ENCODE measurements at places on chromosomes 11 and 22.

GRCh38 chr11:126518071-126518971 is 162.8 kb downstream of the ST3GAL4 start:
- no peak for DNase-seq

DNA sequence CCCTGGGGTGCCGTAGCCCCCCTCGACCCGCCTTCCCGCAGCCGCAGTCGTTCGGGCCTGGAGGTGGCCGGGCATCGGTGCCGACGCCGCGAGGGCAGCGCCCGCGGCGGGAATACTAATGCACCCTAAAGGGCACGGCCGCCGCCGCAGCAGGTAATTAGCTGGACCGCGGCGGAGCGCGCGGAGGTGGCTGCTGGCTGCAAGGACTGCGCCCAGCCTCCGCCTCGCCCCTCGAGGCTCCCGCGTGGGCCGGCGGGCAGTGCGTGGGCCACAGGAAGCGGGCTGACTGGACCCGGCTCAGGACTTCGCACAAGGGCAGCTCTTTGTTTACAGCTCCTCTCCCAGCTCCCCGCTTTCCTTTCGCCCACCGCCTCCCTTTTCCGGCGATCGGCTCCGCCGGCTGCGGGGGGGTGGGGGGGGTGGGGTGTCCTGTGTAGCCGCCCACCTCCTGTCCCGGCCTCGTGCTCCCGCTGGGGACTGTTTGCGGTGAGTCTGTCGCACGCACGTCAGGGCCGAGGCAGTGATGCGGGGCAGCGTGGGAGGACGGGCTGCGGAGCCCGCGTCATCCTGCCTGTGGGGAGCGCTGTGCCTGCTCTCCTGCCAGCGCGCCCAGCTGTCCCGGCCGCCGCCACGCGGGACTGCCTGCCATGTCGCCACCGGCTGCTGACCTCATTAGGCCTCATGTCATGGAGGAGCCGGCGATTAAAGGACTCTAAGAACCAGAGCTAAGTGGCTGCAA is 53.2 kb downstream of the GRIK4 start:
- DNase-seq: peak; percentile 38

- DNase-seq: no peak
These were observed 2.5 kb downstream of the CNIH2 start for GRCh38 chr11:66280428-66280827.

- no peak for DNase-seq
These were observed 1422.9 kb downstream of the TBC1D22A start for GRCh38 chr22:48185071-48186055.

DNA sequence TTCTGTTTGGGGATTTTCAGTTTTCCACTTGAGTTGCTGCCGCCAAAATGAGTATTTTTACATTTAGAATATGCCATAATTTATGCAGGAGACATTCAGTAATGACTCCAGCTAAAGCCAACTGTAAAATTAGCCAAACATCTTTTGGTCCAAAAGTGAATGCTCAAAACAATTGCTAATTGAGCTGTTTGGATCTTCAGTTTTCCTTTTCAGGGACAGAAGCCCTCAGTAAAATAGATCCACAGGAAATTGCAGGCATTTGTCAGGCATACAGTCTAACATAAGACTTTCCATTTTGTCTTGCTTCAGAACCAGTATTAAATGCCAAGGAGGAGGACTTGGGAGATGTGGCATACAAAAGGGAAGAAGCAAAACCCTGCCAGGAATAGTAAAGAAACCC is 524.8 kb upstream of the API5 start:
- no peak for DNase-seq

DNA sequence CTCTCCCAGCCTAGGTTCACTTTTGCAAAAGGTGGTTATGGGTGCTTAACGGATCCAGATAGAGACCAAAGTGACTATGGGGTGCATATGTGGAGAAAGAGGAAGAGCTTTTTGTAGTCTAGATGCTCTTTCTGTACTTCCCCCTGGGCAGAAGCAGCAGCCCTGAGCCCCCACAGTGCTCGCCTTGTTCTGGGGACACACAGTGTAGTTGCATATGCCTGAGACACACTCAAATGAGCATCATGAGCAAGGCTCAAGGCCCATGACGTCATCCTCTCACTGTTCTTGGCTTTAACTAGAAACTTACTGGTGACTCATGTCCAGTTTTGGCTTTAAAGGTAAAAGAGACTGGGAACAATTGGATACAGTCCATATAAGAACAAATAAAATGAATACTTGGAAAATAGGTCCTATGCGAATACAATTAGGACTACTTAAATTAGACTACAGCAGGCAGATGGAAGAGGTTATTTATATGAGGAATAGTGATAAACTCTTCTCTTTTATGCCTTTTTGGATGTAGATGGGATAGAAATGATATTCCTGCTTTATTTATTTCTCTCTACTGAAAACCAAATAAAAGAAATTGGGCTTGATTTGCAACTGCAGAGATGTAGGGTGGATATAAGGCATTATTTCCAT is 20.1 kb upstream of the PEX26 start:
- DNase-seq: peak; percentile 35

- DNase-seq: no peak
These were observed 19.0 kb upstream of the OR52K2 start for GRCh38 chr11:4430051-4430450.

GRCh38 chr11:65637794-65638419 is at the start of gene SIPA1:
SIPA1 (plus strand) TSS chr11:65638101; CDS start chr11:65640922, 2,821 bp downstream.
- peak; percentile 95 for DNase-seq

- DNase-seq: peak; percentile 8
These were observed 48.5 kb downstream of the SVIP start for GRCh38 chr11:22780952-22781593.

- DNase-seq: no peak
These were observed 102.4 kb downstream of the WT1 start for GRCh38 chr11:32332990-32333319.

DNA sequence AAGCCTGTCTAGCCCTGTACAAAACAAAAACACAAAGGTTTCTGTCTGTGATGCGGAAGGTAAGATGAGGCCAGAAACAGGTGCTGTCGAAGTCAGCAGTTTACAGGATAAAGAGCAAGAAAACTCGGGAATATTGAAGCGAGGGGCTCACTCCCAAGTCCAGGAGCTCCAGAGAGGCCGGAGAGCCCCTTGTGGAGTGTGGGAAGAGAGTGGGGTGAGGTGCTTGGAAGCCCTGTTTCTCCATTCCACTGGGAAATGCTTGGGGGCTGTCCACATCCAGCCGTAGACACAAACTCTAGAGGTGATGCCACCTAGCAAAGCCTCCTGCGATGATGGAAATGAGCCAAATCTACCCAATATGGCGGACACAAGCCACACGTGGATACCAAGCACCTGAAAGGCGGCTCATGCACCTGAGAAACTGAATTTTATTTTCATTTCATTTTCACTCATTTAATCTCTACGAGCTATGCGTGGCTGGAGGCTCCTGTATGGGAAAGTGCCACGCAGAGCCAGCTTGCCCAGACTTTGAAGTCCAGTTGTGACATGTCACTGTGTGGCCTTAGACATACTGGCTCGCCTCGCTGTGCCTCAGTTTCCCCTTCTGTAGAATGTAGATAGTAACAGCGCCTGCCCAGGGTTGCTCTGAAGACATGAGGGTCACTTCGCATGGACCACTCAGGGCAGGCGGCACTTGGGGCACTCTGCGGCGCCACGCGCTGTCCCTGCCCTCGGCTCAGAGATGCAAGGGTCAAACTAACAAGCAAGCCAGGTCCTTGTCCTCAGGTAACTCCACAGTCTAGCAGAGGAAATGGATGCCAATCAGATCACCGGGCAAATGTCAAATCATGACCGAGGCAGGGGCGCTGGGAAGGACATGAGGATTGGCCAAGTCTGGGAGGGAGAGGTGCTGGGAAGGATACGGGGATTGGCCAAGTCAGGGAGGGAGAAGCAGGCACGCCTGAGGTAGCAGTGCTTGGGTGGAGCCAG is 684.7 kb downstream of the TBC1D22A start:
- DNase-seq: no peak

- DNase-seq: no peak
These were observed 4.7 kb upstream of the NEAT1 start for GRCh38 chr11:65417702-65418430.

GRCh38 chr22:17194213-17194612 is 25.0 kb downstream of the ADA2 start:
- DNase-seq: no peak

DNA sequence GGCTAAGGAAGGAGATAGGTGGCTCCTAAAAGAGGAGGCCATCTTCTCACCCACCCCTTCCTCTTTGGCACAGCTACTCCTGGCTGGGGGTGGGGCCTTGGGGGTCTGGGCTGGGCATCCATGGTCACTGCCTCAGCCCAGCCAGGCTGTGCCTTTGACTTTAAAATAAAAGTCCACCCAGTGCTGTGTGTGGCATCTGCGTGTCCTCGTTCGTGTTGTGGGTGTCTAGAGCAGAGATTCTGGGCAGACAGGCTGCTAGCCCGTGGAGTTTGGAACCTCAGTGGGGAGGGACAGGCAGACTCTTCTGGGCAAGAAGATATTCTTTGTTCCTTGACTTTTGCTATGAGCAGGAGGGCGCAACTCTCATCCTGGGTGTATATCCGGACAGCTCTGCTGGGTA is 13.1 kb downstream of the RPS6KA4 start:
- no peak for DNase-seq

DNA sequence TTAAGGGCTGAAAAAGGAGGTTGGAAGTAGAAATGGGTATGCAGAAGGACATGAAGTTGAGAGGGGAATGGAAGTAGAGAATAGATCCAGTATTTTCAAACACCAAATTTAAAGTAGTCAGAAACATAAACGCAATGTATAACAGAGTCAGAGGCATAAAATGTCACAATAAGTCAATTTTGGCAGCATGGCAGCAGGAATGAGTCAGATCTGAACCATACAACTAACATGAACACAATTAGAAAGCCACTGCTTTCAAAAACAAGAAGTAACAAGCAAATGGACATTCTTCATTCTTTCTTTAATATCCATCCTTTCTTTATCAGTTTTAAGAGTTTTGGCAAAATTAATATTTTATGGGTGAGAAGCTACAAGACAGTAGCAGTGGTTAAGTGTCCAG is 2.5 kb downstream of the CHORDC1 start:
- DNase-seq: peak; percentile 52

DNA sequence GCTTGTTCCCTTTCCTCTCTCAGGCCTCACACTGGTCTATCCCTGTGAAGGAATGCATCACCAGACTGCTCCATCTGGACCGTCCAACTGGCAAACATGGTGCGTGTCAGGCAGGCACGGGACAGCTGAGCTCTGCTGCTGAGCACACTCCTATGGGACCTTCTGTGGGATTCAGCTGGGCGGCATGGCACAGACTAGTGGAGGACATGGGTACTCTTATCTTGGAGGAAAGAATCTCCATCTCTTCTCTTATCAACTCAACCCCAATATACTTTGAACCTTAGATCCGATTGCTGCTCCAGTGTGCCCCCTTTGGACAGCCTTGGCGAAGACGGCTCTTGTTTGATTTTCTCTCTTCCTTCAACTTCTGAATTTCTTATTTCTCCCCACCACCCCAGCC is 593.6 kb downstream of the ETS1 start:
- DNase-seq: no peak

DNA sequence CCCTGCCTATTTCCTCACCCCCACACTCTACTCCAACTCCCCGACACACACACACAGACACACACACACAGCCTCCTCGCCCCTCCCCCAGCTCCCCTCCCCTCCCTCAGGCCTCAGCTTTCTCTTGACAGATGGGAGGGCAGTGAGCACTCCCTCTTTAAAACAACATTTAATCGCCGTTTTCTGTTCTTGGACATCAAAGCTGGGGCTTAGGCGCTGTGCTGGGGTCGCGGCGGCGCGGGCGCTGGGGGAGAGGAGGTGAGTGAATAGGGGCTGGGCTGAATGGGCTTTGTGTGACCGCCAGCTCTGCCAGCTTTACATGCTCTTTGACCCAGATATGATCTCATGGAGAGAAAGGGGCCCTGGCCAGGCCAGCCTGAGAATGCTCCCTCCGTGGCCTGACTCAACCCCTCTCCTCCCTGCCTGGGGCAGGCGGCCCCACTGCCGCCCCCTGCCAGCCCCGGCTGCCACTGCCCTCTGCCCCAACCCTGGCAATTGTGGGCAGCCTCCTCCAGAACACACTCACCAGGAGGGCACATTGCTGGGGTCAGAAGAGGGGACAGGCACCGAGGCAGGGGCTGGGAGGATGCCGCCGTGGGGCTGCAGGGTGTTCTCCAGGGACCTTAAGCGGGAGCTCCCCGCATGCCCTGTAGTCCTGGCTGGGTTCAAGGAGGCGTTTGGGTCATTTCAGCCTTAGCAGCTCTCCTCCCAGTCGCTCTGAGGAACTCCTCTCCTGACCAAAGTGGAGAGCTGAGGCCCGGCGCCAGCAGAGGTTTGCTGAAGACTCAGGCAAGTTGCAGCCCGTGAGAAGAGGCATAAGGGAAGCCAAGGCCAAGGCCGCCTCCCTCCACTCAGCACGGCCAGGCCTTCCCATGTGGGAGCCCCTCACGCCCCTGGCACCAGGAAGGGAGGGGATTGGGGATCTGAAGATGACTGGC is 38.3 kb upstream of the NNMT start:
- DNase-seq: peak; percentile 63

- DNase-seq: no peak
These were observed 6.8 kb downstream of the EED start for GRCh38 chr11:86251345-86251744.

DNA sequence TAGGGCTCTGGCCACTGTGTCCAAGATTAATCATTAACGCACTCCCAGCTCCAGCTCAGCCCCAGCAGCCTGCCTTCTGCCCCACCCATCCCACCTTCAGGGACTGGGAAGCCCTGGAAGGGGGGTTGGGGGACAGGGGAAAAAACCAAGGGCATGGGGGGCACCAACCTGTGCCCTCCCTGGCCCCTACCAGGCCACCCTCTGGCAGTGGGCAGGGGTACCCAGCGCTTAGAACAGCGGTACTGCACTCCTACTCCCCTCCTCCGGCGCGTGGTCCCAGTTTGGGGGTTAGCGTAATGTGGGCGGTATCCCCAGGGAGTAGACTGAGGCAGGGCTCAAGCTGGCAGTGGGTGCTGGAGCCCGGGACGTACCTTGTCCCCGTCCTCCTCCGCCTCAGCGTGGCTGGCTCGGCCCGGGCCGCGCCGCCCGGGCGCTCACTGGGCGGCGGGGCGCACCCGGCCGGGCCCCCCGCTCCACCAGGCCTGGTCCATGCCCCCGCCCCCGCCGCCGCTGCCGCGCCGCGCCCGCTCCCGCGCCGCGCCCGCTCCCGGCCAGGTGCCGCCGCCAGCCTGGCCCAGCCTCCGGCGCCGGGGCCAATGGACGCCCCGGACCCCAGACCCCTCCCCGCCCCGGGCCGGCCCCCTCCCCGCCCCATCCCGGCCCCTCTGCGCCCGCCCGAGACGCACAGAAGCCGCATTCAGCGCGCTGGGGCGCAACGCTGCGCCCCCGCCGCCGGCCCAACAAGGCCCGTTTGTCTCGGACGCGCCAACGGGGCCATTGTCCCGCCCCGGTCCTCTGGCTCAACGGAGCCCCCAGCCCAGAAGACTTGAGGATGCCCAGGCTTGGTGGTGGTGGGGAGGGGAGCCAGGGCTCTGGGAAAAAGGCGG is at the start of gene GAL3ST1:
Gene GAL3ST1 (minus strand): TSS at position 571 of the 887 bp plus-strand sequence. CDS start 17,273 bp downstream, outside the sequence.
- no peak for DNase-seq

GRCh38 chr11:108534274-108534882 is 36.2 kb upstream of the POGLUT3 start:
- no peak for DNase-seq

All from OCI-M1 (cell line).